ENCODE measurements at places on chromosomes 16 and 17.
A peak's percentile ranks its signal among the peaks of the same experiment; 100 is the strongest.

GRCh38 chr16:79703066-79703465 is 102.5 kb upstream of the MAF start:
- DNase-seq, result peak; percentile 60

DNA sequence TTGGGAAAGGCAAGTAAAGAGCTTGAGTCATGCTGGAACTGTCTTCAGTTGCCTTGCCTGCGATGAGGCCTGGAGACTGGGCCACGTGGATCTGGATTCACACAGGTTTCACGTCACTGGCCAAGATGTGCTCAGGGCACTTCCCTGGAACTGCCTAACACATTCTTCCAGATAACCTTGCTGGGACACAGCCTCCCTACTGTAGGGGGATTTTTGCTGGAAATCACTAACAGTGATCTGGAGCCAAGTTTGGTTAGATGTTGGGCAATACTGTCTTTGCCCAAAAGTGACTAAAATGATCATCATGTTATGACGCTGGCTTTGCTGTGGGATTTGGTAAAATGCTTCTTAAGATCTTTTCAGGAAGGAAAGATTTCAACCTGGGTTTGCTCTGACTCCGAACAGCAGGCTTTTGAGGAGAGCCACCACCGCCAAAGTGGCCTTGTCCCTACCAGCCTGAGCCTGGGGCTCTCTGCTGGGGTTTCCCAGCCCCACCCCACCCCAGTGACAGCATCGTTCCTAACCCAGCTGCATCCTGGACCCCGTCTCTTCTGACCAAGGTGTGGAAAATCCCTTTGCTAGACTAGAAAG is 14.7 kb downstream of the C1QTNF1 start:
- peak; percentile 71 for DNase-seq

- peak; percentile 100 for DNase-seq
Observed at GRCh38 chr16:18801145-18801972, at the start of gene ARL6IP1. TSS of gene ARL6IP1 (minus strand) at chr16:18801549. CDS start at chr16:18801466, 83 bp downstream.

DNA sequence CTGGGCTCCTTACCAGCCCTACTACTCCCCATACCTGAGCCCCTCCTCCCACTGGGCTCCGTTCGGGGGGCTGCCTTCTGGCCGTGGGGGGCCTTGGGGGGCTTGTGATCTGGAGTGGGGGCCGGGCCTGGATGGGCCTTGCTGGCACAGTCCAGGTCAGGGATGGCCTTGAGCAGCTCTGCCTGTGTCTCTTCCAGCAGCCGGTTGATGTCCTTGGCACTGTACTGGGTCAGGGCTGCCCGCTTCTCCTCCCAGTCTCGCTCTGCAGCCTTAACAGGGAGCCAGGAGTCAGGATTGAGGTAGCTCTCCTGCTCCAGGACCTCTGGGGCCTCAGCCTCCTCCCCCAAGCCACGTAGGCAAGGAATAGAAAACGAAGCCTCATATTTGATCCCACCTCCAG is 54.6 kb downstream of the SRCIN1 start:
- DNase-seq, result no peak

- DNase-seq, result no peak
Observed at GRCh38 chr17:42817866-42818265, 6.2 kb downstream of the BECN1 start.

GRCh38 chr16:3854750-3855541 is 25.6 kb downstream of the CREBBP start:
- no peak for DNase-seq

GRCh38 chr17:57670769-57671569 is 74.1 kb downstream of the CCDC182 start:
- no peak for DNase-seq

DNA sequence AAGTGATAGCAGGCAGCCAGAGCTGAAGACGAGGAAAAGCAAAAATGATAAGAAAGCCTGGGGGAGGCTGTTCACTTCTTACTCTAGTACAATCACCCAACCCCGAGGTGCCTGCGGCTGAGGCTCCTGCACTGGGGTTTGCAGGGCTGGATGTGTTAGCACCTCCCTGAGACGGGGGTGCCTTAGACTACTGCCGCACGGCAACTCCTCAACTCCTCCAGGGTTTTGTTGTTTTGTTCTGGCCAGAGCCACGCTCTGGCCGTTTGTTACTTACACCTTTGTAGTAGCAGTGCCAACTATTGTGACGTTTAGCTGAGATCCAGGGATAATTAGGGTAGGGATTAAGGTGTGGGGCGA is 51.5 kb downstream of the LDHD start:
- no peak for DNase-seq

GRCh38 chr16:42069-42457 is 11.3 kb downstream of the POLR3K start:
- DNase-seq, result no peak

GRCh38 chr17:43554857-43555256 is 8.7 kb upstream of the ETV4 start:
- no peak for DNase-seq

GRCh38 chr16:964356-965035 is 6.3 kb downstream of the LMF1 start:
- DNase-seq, result no peak

DNA sequence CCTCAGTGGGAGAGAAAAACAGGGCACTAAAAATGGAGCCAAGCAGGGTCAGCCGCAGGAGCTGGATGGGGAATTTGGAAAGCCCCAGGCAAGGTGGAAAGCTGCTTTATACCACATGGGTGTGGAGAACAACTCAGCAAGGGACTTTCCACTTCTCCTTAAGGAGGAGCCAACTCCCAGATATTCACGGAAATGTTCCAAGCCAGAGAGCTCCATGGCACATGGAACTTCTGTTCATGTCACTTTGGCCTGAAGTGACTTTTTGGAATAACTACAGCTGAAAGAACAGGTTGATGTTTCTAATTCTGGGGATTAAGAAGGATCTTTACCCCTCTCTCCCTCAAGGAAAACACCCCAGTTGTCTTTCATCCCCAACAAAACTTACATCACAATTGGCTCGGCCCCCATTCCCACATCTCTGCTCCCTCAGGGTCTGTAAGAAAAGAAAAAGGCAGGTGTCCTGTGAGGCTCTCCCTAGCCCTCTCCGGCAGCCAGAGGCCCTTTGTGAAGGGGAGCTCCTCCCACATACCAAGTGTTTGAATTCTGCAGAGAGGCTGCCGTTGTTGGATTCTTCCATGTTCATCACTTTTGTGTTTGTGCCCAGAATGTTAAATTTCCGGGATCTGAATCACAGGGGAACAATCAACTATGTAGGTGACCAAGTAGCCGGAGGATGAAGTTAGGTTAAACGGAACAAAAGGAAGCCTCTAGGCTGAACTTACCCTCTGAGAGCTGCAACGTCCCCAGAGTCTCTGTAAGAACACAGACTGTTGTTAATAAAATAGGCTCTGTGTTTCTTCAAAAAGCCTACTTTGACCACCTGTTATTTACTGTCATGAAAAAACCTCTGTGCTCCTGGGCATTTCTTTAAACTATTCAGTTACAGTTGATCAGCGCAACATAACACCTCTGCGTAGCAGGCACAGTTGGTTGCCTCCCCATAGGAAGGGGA is 41.0 kb downstream of the STAT5A start:
- peak; percentile 47 for DNase-seq

DNA sequence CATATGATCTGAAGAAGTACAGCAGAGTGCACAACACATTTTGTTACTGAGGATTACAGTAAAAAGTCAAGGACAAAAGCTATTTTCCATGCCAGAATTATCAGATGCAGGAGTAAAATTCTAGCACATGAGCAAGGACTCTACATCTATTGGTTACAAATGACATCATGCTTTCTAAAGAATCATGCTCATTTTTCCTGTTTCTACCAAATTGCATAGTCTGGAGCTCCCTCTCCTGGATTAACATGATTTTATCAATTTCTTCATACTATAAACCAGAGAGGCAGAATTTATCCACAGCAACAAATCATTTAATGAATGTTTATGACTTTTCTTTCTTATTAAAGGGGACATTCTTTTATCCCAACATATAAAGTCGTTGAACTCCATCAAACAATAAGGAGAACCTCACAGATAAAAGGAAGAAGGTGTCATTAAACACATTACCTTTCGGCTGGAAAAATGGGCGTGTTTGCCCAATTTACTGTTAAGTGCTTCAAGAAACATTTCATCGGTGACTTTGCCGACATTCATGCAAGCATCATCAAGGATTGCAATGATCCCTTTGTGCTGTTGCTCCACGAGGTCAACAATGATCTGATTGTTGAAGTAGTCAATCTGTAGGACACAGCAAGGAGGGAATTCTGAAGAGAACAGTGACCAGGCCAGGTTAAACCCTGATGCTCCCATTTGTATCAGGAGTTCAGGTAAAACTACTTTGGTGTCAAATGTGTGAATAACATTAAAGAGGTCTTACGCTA is 121.7 kb downstream of the MYO1D start:
- peak; percentile 71 for DNase-seq

DNA sequence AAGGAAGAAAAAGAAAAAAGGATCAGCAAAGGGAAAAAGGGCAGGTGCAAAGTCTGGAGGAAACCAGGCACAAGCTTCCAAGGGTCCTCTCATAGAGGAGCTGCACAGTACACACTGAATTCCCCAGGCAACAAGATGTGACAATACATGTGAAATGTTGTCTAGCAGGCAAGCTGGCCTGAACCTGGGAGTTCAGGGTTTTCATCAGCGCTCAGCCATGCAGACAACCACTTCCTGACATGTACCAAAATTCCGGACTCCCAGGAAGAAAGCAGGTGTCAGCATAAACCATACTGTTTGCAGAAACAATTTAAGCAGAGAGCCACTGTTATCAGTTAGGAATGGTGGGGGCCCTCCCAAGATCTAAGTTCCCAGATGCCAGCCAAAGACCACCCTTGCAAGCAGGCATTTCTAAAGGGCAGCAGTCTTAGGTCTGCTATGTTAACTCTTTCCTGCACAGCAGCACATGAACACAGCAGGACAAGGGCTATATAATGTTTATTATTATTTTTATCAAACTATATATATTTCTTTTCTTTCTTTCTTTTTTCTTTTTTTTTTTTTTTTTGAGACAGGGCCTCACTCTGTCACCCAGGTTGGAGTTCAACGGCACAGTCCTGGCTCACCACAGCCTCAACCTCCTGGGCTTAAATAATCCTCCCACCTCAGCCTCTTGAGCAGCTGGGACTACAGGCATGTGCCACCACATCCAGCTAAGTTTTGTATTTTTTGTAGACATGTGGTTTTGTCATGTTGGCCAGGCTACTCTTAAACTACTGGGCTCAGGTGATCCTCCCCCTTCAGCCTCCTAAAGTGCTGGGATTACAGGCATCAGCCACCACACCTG is 10.1 kb downstream of the TK2 start:
- no peak for DNase-seq

DNA sequence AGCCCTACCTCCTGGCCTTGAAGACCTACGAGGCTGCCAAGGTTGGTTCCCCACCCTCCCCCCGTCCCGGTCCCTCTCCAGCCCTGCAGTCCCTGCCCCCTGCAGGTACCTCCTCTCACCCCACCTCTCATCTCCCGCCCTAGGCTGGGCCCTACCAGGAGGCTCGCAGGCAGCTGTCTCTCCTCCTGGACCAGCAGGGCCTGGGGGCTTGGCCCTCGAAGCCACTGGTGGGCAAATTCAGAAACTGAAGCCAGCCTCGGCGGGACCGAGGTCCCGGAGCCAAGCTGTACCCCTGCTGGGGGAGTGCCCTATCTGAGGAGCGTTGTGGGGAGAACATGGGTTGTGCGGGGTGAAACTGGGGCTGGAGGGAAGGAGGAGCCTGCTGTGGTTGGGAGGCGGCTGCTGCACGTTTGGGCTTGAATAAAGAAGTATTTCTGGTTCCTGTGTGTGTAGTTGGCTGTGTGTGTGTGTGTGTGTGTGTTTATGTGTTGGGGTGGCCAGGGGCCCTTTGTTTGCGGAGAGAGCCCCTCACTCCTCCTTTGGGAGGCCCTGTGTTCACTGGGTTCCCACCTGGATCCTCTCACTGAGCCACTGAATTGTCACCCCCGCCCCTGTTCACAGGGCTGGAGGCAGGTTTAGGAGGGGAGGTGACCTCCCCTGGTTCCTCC is 5.9 kb downstream of the ADAD2 start:
- no peak for DNase-seq

DNA sequence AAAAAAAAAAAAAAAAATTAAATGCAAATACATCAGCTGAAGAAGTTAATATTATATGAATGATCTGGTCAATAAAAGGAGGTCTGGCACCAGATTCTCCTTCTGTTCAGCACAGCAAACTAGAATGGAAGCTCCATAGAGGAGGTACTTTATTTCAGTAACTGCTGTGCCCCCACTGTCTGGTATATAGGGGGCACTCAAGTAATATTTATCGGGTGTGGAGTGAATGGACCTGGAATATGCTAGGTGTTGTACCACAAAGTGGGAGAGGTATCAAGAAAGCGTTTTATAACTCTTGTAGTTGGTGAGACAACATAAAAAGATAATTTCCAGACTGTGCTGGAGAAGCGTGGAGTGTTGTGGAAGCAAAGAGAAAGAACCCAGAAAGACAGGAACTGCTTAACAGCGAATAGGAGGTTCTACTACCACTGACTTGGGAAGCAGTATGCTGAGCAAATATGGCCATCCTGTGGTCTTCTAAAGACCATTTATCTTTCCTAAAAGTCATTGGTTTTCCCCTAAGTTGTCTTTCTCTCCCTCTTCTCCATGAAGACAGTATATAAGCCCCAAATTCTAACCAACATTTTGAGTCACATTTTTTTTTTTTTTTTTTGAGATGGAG is 12.2 kb upstream of the PRKCA start:
- no peak for DNase-seq

DNA sequence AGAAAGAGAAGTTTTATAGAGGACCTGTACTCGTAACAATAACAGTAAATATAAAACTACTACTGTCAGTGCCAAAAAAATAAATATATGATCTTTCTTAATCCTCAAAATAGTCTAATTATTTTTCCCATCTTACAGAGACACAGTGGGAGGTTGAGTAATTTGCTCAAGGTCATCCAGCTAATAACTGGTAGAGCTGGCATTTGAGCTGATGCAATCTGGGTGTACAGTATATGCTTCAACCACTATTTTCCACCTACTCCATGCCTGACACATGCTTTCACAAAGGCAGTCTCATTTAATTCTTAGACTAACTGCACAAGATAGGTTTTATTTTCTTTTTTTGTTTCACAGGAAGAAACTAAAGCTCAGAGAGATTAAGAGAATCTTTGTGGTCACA is 33.6 kb downstream of the PIGL start:
- peak; percentile 50 for DNase-seq

GRCh38 chr16:643050-643368 is 1.4 kb downstream of the MCRIP2 start:
- no peak for DNase-seq

GRCh38 chr17:49993423-49994060 is 1.5 kb downstream of the DLX3 start:
- no peak for DNase-seq

- no peak for DNase-seq
Observed at GRCh38 chr17:1583556-1583955, 21.0 kb upstream of the PITPNA start.

- no peak for DNase-seq
Observed at GRCh38 chr17:63685041-63685440, 14.9 kb downstream of the LIMD2 start.

DNA sequence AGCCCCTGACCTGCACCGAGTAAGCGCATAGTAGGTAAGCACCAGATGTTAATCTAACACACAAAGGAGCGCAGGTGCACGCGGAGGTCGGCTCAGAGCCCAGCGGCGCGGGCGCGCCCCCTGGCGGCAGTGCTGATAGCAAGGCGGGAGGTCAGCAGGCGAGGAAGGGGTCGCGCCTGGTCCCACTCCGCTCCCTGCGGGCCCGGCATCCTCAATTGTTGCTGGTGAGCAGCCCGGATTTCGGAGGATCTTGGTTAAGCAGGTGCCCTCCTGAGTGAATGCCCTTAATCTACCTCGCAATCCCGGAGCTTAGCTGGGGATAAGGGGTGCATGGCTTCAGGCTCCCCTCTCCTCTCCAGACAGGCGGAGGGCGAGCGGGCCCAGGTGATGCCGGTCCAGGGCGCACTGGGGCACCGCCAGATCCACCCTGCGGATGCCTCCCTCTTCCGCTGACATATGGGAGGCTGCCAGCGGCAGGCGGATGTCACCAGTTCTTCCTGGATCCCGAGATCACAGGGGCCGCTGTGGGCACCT is 4.0 kb upstream of the WNT3 start:
- no peak for DNase-seq

Data from fibroblast of skin of scalp (primary cell).